ENCODE measurements at places on chromosomes 4 and X.

- DNase-seq = no peak
These were observed 14.3 kb downstream of the CBR4 start for GRCh38 chr4:168995537-168996295.

DNA sequence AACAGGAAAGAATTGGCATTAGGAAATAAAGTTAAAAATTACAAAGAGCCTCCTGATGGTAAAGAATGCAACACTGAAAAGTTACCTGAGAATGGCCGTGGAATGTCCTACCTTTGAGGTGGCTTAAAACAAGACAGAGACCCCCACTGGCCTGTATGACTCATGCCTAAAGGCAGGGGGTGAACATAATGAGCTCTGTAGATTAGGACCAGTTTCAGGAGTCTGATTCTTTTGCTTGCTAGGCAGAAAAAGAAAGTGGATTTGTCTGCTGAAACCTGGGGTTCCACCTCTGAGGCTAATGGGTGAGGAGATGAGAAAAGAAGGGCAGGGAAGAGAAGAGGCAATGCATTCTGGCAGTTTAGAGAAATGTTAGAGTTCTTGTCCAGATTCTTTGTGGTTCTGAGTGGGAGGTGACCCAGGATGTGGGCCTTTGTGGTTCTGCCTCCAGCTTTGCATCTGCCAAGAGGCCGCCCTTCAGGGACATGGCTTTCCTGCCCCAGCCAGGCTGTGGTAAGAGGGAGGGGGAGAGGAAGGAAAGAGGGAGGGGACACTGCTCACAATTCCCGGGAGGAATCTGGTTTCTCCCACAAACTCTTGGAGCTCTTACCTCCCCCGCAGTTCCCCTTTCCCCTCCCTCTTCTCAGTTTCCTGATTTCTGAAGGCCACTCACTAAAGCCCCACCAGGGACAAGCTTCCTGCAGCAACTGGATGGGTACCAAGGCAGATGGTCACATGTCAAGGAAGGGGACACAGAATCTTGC, 109.6 kb downstream of the EFNB1 start:
- DNase-seq = no peak

DNA sequence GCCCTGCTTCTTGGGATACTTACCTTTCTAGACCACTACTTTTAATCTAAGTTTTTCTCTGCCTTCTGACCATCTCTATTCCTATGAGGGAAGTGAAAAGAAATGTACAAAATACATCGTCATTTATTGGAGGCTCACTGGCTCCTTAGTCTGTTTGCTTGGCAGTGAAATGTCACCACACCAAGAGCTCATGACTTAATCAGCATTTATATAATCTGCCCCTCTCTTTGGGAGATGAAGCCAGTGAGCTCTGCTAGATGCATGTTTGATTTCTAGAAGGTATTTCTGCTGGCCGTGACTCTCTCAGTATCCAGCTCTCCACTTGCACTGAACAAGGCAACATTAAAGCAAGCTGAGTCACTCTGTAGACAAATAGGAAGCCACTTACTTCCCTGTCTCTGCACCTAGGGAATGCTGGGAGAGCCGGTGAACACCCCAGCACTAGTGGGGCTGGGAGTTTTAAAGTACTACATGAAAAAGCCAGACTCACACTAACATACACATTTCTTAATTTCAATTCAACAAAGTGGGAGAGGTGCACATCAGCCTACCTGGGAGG, 79.1 kb downstream of the MID1IP1 start:
- DNase-seq = no peak

DNA sequence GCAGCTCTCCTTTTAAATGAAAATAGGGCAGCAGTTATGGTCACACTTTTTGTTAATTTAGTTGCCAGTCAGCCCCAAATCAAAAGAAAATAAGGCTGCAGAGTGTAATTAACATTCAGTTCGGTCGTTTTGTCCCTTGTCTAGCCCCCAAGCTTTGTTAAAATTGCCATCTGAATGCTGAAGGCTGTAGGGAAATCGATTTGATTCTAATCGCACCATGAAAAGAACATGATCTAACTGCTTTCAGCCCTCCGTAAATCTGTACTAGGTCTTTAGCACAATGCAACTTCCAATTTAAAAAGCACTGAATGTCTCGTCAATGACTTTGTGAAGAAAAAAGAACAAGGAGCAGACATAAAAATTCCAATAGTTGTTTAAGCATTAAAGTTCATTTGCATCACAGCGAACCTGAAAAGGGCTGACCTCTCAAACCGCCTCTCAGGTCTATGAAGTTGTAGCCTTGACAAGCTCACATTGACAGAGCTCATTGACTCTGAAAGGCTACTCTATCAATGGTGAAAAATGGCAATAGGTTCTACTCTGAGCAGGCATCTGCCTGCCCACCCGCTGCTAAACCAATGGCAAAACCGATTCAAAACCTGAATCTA, 48.9 kb downstream of the CHIC2 start:
- no peak for DNase-seq

DNA sequence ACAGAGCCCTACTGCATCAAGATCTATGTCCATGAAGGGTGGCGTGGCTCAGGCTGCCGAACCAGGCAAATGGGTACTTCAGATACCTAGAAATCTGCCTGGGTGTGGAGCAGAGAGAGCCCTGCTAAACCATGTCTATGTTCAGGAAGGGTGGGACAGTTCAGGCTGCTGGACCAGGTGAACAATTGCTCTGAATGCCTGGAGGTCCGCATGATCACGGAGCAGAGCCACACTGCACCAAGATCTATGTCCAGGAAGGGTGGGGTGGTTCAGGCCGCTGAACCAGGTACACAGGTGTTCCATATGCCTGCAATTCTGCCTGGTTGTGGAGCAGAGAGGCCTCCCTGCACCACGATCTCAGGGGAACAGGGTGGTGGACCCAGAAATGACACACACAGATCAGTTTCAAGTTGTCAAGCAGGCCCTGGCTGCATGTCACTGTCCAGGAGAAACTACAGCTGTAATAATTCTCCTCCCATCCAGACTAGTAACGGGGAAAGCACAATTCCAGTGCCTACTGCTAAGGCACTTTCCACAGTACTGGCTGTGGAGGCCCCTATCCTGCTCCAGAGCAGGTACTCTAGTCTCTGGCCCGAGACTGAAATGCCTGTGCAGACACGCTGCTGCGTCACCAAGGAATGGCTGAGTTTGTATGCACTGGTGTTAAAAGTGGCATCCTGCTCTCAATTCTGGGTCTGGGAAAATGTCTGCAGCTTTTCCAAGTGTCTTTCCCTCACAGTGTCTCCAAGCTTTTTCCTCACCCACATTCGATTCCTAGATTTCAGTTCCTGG, 25.2 kb downstream of the UBQLN2 start:
- no peak for DNase-seq

DNA sequence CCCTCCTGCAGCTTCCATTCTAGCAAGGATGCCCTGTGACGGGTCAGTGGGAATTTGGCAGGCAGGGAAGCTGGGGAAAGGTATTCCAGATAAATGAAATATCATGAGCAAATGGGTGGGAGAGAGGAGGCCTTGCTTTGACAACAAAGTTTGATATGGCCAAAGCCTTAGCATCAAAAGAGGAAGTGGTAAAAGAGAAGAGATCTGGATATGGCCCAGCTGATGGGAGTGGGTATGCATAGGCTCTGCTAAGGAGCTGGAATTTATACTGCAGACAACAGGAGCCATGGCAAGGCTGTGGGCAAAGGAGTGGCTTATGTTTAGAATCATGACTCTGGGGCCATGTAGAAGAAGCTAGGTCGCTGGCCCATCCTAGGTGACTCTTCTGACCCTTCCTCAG, 89.2 kb downstream of the PJA1 start:
- no peak for DNase-seq

DNA sequence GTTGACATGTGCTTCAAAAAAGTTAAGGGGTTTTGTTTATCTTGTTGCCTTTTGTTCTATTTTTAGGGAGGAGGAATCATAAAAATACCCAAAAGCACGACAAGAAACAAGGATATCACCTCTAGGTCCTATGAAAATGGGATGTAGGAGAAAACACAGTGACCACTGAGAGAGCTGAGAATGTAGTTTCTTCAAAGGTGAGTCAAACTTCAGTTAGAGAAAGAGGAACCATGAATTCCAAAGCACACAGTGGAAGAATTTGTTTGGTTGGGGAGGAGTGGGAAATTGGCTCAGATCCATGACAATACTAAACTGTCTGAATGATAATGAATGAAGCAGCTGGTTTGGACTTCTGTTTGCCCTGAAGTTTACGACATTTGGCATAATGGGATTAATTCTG, 19.1 kb upstream of the FRYL start:
- no peak for DNase-seq

DNA sequence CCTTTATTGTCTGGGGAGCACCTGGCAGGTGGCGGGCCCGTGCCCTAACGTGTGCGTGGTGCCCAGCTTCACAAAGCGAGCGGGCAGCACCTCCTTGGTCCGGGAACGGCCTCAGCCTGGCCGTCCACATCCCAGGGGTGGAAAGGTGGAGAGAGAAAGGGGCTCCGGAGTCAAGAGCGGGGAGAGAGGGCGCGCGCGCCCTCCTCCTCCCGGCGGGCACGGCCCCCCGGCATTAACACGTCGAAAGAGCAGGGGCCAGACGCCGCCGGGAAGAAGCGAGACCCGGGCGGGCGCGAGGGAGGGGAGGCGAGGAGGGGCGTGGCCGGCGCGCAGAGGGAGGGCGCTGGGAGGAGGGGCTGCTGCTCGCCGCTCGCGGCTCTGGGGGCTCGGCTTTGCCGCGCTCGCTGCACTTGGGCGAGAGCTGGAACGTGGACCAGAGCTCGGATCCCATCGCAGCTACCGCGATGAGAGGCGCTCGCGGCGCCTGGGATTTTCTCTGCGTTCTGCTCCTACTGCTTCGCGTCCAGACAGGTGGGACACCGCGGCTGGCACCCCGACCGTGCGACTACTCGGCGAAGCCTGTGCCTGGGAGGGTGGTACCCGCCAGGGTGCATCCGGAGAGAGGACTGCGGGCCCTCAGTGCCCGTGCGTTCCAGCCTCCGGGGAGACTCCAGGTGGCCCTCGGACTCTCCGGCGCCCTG, at the start of gene KIT:
TSS of gene KIT (plus strand) at position 407 of the 701 bp plus-strand sequence. CDS start at position 465, 58 bp downstream.
- peak; percentile 31 for DNase-seq

DNA sequence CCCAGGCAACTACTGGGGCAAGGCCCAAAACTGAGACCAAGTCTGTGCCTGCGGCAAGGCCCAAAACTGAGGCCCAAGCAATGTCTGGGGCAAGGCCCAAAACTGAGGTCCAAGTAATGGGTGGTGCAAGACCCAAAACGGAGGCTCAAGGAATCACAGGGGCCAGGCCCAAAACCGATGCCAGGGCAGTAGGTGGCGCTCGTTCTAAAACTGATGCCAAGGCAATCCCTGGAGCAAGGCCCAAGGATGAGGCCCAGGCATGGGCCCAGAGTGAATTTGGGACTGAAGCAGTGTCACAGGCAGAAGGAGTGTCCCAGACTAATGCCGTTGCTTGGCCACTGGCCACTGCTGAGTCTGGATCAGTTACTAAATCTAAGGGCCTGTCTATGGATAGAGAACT, 2.7 kb downstream of the GPRASP2 start:
- no peak for DNase-seq

DNA sequence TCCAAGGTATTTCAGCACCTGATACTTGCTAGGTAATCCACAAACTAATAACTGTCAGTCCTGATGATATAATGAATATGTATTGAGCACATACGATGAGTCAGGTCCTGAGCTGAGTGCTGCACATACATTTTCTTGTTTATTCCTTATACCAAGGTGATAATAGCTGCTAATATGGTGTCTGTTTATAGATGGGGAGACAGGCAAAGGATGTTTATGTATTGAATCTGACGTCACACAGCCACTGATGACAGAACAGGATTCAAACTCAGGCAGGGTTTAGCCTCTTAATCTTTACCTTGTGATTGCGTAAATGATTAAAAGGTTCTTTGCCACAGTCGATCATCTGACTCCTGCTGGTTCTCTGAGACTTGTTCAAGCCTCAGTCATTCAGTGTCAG, 609.9 kb upstream of the CPEB2 start:
- no peak for DNase-seq

DNA sequence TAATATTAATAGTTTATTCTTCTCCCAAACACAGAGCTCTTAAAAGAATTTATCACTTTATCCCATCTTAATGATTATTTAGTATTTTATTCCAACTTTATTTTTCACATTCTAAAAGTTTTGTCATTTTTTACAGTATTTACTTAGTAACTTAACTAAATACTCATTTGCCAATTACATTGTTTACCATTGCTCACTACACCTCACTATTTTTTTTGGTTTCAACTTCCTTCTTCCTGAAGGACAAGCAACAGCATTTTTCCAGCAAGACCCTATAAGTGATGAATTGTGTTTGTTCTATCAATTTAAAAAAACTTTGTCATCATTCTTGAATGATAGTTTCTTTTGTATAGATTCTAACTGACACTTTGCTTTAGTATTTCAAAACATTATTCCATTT, 19.4 kb upstream of the SRD5A3 start:
- no peak for DNase-seq

DNA sequence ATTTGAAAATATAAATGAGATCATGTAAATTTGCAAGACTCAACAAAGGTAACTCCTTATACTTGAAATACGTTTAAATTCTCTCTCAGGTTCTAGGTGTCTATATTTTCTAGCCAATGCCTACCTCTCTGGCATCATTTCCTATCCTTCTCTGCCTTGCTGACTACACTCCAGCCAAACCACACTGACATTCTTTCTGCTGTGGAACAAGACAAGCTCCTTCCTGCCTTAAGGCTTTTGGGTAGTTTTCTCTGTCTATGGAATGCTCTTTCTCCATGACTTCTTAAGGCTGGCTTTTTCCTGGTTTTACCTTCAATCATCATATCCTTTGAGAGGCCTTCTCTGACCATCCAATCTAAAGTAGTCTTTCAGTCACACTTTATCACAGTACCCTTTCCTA, 201.0 kb downstream of the SPRY1 start:
- no peak for DNase-seq

DNA sequence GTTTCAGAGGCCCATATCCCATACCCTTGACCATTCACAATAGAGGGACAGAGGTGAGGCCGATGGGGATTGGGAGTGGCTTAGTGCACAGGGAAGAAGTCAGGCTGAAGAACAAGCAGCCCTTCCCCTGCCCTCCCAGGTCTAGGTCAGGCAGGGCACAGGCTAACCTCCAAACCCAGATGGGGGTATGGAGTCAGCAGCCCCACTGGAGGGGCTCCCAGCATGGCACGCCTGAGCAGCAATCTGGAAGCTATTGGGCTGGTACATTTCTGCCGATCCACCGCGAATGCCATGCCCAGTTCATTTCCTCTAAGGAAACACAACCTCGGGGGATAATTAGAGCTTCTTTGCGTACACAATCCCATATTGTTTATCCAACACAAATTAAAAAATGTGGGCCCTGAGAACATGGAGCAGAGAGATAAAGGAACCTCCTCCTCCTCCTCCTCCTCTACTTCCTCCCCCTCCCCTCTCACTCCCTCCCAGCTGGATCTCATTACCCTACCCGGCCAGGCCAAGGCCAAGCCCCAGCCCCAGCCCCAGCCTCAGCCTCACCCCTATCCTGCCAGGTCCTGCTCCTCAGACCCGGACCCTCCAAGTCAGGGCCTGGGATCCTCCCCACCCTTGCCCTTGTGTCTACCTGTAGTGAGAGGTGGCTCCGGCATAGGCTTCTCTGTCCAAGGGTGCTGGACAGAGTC, 83.0 kb downstream of the PJA1 start:
- no peak for DNase-seq
